ENCODE measurements at places on chromosomes 3 and 15. TPM values are rescaled to one million over a fixed set of nuclear protein-coding genes. Genes with fewer than 3 reads are reported as not detected.

GRCh38 chr15:33425142-33425541 is 114.4 kb downstream of the RYR3 start:
- DNase-seq = peak; percentile 45
- H3K27ac ChIP-seq = no peak overlapping the region
- no peak overlapping the region for H3K4me3 ChIP-seq
- H3K36me3 ChIP-seq = no peaks in the 10 kb centered on the region

- no peaks in the 10 kb centered on the region for H3K27me3 ChIP-seq
- H3K27ac ChIP-seq = no peak overlapping the region
- H3K36me3 ChIP-seq = peaks cover 7% of the 10 kb centered on the region
- DNase-seq = no peak
Observed at GRCh38 chr3:100277255-100277800, 16.5 kb downstream of the TBC1D23 start.

- no peaks in the 10 kb centered on the region for H3K36me3 ChIP-seq
- no peak overlapping the region for H3K27ac ChIP-seq
- H3K27me3 ChIP-seq = no peaks in the 10 kb centered on the region
Observed at GRCh38 chr3:113560831-113561623, 28.7 kb downstream of the SIDT1 start.

DNA sequence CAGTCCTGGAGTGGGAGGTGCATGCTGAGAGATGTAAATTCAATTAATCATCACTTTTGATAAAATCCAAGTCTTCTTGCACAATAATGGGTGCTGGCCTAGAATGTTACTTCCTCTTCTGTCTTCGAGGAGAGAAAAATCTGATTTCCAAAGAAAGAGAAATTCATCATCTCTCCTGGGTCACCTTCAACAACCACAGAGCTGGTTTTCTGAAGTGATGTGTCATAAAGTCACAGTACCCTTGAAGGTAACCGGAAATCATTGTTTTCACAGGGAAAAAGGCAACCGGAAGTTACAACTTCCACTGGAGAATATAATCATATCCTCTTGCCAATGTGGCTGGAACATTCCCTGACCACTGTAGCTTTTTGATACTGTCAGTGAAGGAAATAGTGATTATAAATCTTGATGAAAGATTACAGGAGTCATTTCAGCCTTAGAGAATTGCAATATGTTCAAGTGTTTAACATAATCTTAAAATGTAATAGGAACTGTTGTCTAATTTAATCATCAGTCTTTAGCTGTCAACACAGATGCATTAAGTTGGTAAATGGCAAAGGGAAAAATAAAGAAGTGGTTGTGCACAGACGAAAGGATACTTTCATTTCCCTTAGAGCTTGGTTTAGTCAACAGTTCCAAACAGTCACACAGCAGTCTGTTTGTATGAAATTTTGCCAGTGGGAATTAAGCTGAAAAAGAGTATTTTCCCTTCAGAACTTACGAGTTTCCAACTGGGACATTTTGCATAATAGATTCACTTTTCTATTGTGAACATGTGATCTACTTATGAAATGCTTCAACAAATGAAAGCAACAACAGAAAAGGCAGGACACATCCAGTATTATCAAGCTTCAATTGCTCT is 106.5 kb upstream of the SLC4A7 start:
- peak; percentile 65 for DNase-seq
- H3K27ac ChIP-seq = peak overlapping the region; percentile 79
- H3K27me3 ChIP-seq = no peaks in the 10 kb centered on the region
- no peaks in the 10 kb centered on the region for H3K36me3 ChIP-seq
- H3K4me3 ChIP-seq = no peak overlapping the region

DNA sequence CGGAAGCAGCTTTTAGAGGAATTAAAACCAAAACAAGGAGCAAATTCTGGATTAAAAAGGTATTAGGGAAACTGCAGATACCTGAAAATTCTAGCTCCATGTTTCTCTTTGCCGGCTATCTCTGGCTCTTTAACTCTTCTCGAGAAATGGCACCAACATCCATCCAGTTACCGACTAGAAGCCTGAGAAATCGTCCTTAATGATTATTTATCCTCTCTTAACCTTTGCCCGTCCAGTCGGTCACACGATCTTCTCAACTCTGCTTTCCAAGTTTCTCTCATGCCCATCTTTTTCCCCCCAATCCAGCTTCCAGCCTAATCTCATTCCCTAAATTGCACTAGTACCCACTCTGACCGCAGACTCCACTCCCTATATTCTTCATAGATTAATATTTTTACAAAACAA is 596 bp upstream of the SGO1 start:
- H3K27ac ChIP-seq = peak overlapping the region; percentile 95
- H3K27me3 ChIP-seq = no peaks in the 10 kb centered on the region
- no peaks in the 10 kb centered on the region for H3K4me1 ChIP-seq

DNA sequence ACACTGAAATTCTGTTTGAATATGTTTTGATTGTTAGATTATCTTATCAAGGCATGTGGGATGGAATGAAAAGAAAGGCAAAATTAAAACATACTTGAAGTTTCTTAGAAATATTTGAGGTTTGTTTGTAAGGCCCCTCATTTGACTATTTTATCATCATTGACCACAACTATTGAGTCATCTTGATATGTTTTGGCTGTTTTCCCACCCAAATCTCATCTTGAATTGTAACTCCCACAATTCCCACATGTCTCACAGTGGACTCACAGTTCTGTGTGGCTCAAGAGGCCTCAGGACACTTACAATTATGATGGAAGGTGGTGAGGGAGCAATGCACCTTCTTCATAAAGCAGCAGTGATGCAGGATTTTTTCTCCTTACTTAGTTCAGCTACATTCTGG is 917.1 kb downstream of the PLOD2 start:
- DNase-seq = peak; percentile 95
- no peaks in the 10 kb centered on the region for H3K36me3 ChIP-seq
- no peak overlapping the region for H3K4me3 ChIP-seq

The LRRC31 gene
- not detected for total RNA-seq

DNA sequence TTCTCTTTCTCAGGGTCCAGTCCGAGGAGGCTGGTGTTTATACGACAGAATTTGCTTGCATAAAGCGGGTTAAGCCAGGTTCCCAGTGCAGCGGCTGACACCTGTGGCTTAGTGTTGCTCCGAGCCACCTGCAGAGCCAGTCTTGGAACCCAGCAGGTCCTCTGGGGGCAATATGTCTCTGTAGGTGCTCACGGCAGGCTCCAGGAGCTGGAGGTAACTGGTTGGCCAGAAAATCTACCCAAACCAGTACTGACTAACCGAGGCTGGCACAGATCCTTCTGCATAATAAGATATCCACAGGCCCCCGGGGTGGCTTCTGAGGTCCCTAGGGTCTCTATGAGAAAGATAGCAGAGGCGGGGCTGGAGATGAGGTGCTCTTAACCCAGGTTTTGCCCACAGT is 3.2 kb downstream of the MGLL start:
- H3K36me3 ChIP-seq = peaks cover 6% of the 10 kb centered on the region
- no peak for DNase-seq
- H3K4me3 ChIP-seq = no peak overlapping the region
- H3K4me1 ChIP-seq = peaks cover 29% of the 10 kb centered on the region
- no peaks in the 10 kb centered on the region for H3K27me3 ChIP-seq
- H3K27ac ChIP-seq = no peak overlapping the region

The TNFSF10 gene
- total RNA-seq = 6.1 TPM

DNA sequence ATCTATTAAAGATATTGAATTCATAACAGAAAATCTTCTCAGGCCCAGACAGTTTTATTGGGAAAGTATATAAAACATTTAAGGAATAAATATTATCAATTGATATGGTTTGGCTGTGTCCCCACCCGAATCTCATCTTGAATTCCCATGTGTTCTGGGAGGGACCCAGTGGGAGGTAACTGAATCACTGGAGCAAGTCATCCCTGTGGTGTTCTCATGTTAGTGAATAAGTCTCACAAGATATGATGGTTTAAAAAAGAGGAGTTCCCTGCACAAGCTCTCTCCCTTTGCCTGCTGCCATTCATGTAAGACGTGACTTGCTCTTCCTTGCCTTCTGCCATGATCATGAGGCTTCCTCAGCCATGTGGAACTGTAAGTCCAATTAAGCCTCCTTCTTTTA is 160.5 kb downstream of the ANO10 start:
- no peak overlapping the region for H3K4me3 ChIP-seq
- H3K27me3 ChIP-seq = no peaks in the 10 kb centered on the region
- H3K27ac ChIP-seq = no peak overlapping the region
- no peaks in the 10 kb centered on the region for H3K4me1 ChIP-seq

GRCh38 chr3:168497183-168497582 is 401.5 kb upstream of the GOLIM4 start:
- no peak overlapping the region for H3K4me3 ChIP-seq
- H3K4me1 ChIP-seq = no peaks in the 10 kb centered on the region
- no peaks in the 10 kb centered on the region for H3K36me3 ChIP-seq
- no peak for DNase-seq

The ADAMTS17 gene
- total RNA-seq = 0.27 TPM

DNA sequence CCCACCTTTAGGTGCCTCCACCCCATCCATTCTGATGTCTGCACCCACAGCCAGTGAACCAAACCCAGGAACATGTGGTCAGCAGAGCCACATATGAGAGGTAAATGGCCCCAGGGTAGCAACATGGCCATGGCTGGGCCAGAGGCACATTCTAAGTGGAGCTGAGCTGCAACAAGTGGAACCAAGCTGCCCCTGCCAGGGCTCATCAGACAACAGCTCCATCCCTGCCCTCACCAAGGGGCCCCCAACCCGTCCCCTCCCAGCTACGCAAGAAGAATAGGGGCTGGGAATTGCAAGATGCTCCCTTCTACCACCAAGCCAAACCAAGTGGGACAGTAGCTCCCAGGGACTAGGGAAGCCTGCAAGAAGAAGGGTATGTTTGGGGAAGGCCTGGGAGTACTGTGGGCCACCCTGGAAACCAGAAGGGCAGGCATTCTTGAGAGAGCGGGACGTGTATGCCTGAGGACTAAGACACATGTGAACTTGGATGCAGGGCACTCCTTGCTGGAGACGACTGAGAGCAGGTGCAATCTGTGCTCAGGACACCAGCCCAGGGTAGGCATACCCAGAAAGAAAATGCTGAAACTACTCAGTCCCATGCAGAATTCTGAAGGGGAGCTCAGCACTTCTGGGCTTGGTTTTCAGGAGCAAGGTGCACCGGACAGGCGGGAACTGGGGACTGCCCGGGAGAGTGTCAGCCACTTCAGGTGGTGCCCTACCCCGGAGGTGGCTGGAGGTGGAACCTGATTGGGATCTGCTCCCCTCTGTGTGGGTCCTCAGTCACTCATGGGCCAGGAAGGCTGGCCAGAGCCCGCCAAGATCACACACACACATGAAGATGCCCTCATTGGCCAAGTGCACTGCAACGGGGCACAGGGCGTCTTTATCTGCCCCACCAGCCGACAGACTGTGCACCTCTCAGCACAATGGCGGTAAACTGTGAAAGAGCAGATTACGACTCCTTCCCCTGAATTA is 9.5 kb downstream of the MYL3 start:
- H3K4me3 ChIP-seq = no peak overlapping the region
- DNase-seq = no peak
- no peak overlapping the region for H3K27ac ChIP-seq
- no peaks in the 10 kb centered on the region for H3K4me1 ChIP-seq
- peaks cover 10% of the 10 kb centered on the region for H3K27me3 ChIP-seq

DNA sequence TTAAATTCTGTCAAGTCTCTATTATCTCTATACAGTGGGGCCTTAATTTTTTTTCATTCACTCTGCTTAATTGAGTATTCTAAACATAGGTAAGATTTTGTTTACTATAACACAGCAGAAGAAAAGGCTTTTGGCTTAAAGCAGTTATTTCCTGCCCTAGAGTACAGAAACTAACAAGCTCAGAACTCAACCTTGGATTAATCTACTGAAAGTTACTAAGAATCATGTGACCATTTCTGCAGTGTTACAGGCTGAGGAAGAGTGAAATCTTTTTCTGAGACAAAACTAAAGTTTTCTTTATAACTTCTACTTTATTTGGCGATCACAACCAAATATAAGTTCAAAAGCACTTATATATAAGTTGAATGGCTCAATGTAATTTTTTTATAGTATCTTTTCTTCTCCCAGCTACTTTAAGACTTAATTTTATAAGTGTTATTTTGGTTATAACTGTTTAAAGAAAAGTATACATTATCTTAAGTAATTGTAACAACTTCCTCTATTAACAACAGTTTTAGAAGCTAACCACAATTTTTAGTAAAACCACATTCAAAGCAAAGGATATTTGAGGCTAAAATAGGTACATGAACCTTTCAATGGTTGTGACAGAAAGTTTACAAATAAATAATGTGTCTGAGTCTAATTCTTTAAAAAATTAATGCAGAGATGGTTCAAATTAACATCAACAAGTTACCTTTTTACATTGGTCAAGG is 240.6 kb upstream of the NAALADL2 start:
- H3K4me3 ChIP-seq = no peak overlapping the region
- no peak for DNase-seq
- no peaks in the 10 kb centered on the region for H3K36me3 ChIP-seq
- no peaks in the 10 kb centered on the region for H3K27me3 ChIP-seq
- H3K4me1 ChIP-seq = no peaks in the 10 kb centered on the region

DNA sequence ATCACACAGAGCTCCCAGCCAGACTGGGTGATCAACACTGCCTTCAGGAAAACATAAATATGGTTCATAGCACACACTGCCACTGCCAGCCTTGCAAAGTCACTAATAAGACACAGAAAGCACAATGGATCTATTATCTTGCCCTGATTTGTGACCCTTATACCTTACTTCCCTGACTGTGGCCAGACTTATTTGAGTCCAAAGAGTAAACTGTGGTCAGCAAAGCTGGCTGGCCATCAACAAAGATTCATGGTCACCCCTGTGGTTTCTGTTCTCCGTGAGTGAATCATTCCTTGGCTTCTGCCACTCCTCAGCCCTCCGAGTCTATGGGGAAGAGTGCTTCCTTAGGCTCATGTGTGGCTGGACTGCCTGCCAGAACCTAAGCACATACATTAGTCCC is 437.7 kb downstream of the RAP2B start:
- DNase-seq = peak; percentile 94
- peaks cover 5% of the 10 kb centered on the region for H3K27me3 ChIP-seq
- H3K4me3 ChIP-seq = no peak overlapping the region
- H3K27ac ChIP-seq = no peak overlapping the region

The C3orf22 gene
- total RNA-seq = not detected

The NR1I2 gene
- not detected for total RNA-seq

DNA sequence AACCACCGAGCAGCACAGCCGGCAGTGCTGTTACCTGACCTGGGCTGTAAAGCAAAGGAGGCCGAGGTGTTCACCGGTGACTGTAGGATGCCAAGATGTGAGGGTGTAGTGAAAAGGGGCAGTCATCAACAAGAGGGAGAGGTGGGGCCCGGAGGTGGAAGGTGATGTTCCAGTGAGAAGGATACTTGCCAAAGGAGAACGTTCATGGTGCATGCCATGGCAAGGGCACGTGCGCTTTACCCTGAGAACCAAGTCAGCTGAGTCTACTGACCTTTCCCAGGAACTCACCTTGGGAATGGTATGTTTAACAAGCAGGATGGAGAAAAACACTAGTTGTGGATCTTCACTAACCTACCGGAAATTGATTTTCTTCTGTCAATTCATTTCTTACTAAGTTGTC is 211.1 kb downstream of the PDZRN3 start:
- peaks cover 2% of the 10 kb centered on the region for H3K4me1 ChIP-seq
- no peak overlapping the region for H3K4me3 ChIP-seq
- no peaks in the 10 kb centered on the region for H3K27me3 ChIP-seq
- no peak for DNase-seq

The PTPN23 gene
- 40.4 TPM for total RNA-seq

All from astrocyte (in vitro differentiated cells and primary cell).